Activated CD4-positive, alpha-beta T cell treated with anti-CD3 and anti-CD28 coated beads for 1 hour (primary cell): ENCODE measurements at places on chromosomes 12 and 14.

DNA sequence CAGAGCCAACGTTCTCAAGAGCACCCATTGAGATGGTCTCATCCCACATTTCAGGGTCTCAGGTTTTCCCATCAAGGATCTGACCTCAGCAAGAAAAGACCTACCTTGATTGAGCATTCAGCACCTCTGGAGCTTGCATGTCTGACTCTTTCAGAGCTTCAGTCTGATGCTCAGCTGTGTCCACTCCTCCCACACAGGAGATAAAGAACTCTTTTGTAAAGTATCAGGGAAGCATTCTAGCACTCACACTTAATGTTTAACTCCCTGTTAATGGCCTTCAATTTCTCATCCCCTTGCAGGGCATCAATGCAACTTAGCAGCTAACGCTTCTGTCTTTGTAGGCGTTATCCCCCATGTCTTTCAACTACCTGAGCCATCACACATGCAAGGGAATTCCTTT, 124.1 kb downstream of the GALC start:
- DNase-seq, result no peak

DNA sequence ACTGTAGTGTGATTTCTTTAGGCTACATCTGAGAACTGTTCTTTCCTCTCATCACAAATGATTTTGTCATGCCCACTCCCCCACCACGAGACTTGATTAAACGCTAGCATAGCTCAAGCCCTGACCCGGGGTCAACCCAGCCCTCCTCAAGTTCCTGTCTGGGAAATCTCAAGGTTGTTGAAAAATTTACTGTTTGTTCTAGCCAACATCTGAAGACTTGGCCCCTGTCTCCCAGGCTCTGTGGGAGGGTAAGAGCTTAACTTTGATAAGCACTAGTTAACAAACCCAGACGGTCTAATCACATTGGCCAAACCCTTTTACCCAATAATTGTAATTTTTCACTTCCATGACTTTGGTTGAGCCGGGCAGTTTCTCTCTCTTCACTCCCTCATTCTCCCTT, 86.2 kb upstream of the AMIGO2 start:
- no peak for DNase-seq

DNA sequence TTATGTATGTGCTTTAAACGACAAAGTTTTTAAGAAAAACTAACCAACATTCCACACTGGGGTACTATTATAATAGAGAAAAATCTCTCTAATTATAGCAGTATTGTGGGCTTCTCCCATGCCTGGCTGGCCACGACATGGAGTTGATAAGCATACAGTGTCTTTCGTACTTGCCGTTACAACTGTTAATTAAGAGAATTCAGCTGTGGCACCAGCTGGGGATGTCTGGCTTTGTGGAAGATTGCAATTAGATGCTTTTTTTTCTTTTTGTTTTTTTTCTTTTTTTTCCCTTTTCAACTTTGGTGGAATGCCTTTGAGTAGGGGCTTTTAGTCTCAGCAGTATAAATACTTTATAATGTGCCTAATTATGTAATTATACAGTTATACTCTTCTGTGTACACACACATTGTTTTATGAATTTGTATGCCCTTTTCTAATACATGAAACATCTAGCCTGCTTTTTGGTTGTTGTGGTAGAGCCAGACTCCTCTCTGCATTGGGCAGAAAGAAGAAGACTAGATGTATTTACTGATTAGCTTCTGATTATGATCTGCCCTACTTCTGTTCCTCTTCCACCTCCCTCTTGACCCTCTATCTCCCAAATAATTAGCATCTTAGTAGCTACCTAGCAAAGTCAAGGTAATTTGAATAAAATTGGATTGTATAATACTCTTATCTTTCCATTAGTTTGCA, 76.4 kb downstream of the SUSD6 start:
- DNase-seq, result no peak

DNA sequence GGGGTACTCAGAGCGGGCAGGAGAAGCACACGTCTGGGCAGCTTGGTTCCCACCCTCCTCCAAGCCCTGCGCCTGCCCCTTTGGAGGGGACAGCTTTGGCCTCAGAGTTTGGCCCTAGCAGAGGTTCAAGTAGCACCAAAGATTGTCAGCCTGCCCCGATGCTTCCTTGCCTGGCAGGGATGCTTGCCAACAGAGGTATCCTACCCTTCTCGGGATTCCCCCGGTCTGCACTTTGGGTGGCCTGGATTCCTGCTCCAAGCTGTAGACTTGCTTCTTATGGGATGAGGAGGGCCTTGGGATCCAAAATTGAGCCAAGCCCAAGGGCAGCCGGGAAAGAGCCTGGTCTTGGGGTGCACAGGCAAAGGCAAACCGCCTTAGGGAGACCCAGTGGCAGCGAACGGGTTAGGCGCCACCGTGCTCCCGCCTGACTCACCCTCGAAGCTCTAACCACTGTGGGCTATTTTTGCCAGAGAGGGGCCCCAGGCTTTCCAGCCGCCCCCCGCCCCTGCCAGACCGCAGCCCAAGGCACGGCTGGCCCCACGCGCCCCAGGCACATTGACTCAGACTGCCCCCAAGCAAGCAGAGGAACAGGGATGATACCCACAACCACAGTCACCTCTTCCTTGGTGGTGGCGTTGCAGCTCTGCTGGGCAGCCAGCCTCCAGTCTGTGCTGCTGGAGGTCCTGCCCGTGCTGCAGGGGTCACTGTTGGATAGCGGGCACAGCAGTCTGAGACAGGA, 847 bp upstream of the WNT10B start:
- no peak for DNase-seq

DNA sequence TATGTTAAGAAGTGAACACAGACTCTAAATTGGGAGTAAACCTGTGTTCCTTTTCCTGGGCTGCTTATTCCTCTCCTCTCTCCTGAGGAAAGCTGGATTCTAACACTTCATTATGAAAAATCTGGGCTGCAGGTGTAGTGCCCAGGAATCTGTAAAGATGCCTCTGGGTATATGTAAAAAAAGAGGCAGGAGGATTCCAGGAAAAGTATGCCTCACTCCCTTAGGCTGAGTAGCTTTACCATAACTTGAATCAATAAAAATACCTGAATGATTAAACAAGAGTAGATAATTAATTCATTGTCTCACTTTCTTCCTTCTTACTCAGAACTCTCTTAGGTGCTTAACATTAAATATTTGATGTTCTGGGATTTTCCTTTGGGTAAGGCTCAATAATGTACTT, 185.1 kb downstream of the GRIP1 start:
- DNase-seq, result no peak

DNA sequence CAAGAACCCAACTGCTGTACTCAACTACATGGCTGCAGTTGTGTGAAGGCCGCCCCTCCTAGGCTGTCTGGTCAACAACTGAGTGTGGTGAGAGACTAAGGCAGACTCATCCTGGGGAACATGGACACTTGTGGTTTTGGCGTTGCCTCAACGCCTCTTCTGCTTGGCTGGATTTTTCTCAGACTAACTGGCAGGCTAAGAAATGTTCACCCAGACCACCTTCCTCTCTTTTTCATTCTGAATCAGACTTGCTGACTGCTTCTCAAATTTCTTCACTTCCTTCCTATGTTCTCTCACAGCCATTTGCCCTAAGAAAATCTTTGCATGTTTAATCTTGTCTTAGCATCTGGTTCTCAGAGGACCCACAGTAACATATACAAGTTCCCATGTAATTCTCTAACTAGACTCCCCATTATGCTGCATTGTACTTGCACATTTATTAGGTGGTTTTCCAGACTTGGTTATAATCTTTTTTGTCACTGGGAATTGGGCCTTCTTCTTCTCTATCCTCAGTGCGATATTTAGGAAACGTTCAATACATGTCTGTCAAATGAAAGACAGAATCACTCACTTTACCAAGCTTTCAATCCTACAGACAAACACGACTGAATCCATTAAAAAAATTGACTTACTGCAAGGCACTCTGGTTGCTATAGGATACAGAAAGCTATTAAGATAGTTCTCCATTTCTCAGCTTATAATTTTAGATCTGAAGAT, 327.6 kb downstream of the CCER1 start:
- no peak for DNase-seq

DNA sequence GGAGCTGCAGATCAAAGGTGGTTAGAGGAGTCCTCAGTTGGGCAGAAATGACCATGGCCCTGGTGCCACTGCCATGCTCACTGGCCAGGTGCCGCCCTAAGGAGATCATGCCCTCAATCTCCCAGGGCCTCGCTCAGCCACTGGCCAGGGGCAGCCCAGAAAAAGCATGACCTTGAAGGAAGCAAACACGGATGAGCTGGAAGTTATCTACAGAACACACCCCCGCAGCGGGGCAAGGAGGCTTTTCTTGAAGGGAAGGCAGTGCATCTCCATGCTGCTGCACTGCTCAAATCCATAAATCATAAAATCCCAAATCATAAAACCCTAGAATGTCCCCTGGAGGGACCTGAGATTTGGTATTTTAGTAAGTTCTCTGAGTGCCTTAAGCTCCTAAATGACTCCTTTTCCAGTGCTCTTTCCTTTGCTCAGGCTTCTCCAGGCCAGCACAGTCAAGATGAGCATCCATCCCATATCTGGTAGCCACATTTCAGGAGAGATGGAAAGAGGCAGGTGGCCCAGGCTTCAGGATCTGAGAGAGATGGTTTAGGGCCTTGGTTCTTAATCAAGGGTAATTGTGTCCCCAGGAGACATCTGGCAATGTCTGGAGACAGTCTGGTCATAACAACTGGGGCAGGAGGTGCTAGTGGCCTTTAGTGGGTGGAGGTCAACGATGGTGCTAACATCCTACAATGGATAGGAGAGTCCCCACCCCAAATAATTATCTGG, 217.3 kb downstream of the RBM19 start:
- no peak for DNase-seq

GRCh38 chr14:100648474-100649172, 61.4 kb upstream of the BEGAIN start:
- DNase-seq, result no peak

DNA sequence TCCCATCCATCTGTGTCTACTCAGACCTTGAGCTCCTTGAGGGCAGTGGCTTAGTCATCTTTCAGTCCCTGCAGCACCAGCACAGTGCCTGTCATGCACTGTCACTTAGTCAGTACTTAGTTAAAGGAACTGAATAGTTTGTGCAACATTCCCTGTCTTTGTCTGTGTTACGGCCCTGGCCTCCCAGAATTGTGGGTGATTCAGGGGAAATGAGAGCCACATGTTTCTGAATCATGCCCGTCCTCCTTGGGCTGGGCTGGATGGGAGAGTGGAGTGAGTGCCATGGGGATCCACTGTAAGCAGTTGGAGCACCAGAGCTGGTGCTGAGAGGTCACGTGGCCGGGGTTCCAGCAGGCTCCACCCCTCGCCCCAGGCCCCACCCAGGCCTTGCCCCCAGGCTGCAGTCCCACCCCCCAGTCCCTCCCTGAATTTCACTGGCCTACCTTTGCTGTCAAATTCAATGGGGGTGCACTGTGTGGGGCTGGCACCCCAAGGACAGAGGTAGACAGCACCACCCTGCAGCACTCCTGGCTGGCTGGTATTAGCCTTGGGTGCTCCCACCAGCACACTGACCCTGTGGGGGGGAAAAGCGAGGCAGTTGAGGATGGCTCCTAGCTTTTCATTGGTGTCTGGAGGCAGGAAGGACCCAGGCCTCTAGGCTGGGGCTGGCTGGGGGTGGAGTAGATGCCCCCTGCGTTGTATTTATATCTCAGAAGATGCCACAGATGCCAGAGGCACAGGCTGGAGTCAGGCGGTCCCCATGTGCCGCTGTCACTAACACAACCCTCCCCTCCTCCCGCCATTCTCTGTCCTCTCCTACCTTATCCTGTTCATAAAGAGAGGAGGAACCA, 7.5 kb downstream of the ITGA5 start:
- DNase-seq, result no peak
